ENCODE measurements at places on chromosomes 3 and 15. TPM values are rescaled to one million over a fixed set of nuclear protein-coding genes. Genes with fewer than 3 reads are reported as not detected.

- no peak for DNase-seq
- no peaks in the 10 kb centered on the region for H3K27me3 ChIP-seq
- H3K4me1 ChIP-seq = no peaks in the 10 kb centered on the region
- H3K4me3 ChIP-seq = no peak overlapping the region
- no peak overlapping the region for H3K27ac ChIP-seq
These were observed 62.1 kb downstream of the NCEH1 start for GRCh38 chr3:172648747-172649146.

DNA sequence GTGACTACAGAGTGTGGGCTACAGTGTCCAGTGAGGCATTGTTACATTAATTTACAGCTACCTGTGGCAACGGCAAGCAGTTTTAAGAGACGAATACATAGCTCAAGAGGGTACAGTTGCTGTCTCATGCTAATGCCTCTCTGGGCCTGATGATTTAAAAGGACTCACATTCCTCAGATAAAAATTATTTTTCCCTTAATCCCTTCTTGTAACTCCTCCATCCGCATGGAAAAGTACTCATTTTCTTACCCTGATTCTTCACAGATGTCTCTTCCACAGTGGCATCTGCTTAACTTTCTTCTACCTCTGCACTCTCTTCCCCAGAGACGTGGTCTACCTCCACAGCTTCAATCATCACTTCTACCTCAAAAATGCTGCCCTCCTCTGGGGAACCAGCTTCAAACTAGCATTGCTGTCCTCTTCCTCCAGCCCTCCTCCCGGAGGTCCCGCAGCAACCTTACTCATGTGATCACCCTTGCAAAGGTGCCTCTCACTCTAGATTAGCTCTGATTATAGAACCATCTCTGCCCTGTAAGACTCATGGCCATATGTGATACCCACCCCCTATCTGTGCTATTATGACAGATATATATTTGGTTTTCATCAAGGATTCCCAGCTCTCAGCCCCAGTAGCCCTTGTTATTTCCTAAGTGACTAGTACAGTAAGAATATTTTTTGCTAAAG is 21.4 kb upstream of the ABHD17C start:
- H3K27ac ChIP-seq = no peak overlapping the region
- H3K27me3 ChIP-seq = no peaks in the 10 kb centered on the region
- DNase-seq = no peak
- H3K4me1 ChIP-seq = no peaks in the 10 kb centered on the region
- H3K4me3 ChIP-seq = no peak overlapping the region
- H3K36me3 ChIP-seq = no peaks in the 10 kb centered on the region

The P2RY12 gene
- total RNA-seq = not detected

DNA sequence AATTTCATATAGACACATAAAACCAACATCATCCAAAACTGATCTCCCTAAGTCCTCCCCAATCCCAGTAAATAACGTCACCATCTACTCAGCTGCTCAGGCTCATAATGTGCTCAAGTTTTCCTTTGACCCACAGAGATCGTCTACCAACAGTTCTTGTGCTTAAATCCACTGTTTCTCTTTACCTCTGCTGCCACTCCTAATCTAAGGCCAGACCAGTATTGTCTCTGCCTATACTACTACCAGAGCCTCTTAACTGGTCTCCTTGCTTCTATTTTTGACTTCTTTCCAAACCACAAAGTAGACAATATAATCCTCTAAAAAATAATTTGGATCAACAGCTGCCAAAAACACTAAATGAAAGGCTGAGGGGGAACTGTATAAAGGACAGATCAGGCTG is 65.3 kb downstream of the CLASP2 start:
- H3K36me3 ChIP-seq = no peaks in the 10 kb centered on the region
- peaks cover 11% of the 10 kb centered on the region for H3K4me1 ChIP-seq
- no peak overlapping the region for H3K27ac ChIP-seq
- no peaks in the 10 kb centered on the region for H3K27me3 ChIP-seq
- no peak overlapping the region for H3K4me3 ChIP-seq

GRCh38 chr3:4581498-4581897 is 88.3 kb downstream of the ITPR1 start:
- no peaks in the 10 kb centered on the region for H3K4me1 ChIP-seq
- no peaks in the 10 kb centered on the region for H3K36me3 ChIP-seq
- no peak overlapping the region for H3K4me3 ChIP-seq
- no peak overlapping the region for H3K27ac ChIP-seq
- H3K27me3 ChIP-seq = no peaks in the 10 kb centered on the region

GRCh38 chr3:130374033-130374432 is 28.6 kb downstream of the COL6A5 start:
- no peak overlapping the region for H3K27ac ChIP-seq
- H3K4me1 ChIP-seq = no peaks in the 10 kb centered on the region
- no peak overlapping the region for H3K4me3 ChIP-seq
- no peaks in the 10 kb centered on the region for H3K27me3 ChIP-seq

The HTR3E gene
- total RNA-seq = not detected

DNA sequence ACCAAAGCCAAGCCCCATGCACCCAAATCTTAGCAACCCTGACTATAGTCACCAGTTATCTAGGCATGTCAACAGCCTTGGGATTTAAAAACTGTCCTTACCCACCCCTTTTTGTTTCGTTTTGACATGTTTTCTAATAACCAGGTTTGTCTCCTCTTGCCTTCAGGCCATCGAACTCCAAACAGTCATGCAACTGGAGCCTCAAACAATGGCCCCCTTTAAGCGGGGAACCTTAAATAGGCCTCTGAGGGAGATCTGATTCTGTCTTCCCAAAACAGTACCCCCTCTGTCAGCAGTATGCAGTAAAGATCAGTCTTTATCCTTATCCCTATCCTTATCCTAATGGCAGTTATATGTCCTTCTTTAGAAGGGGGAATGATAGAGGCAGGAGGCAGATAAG is 105.7 kb downstream of the DPH6 start:
- no peaks in the 10 kb centered on the region for H3K4me1 ChIP-seq
- H3K36me3 ChIP-seq = peaks cover 4% of the 10 kb centered on the region
- H3K27me3 ChIP-seq = no peaks in the 10 kb centered on the region
- DNase-seq = no peak
- no peak overlapping the region for H3K27ac ChIP-seq

The LINS1 gene
- total RNA-seq = 15.0 TPM

- DNase-seq = no peak
- no peak overlapping the region for H3K27ac ChIP-seq
- H3K36me3 ChIP-seq = no peaks in the 10 kb centered on the region
- no peaks in the 10 kb centered on the region for H3K4me1 ChIP-seq
- H3K27me3 ChIP-seq = no peaks in the 10 kb centered on the region
These were observed 32.7 kb upstream of the MCTP2 start for GRCh38 chr15:94198633-94199032.

The ADAMTS7 gene
- total RNA-seq = 181 TPM

GRCh38 chr15:94119923-94120775 is 111.2 kb upstream of the MCTP2 start:
- no peaks in the 10 kb centered on the region for H3K36me3 ChIP-seq
- H3K4me1 ChIP-seq = peaks cover 6% of the 10 kb centered on the region

The PLXNA1 gene
- 110 TPM for total RNA-seq

GRCh38 chr3:10136426-10137005 is 5.1 kb upstream of the VHL start:
- no peaks in the 10 kb centered on the region for H3K4me1 ChIP-seq
- no peak overlapping the region for H3K27ac ChIP-seq
- DNase-seq = no peak
- H3K36me3 ChIP-seq = no peaks in the 10 kb centered on the region
- no peak overlapping the region for H3K4me3 ChIP-seq

All from glutamatergic neuron (in vitro differentiated cells).